ENCODE measurements at places on chromosomes 2 and 18.

DNA sequence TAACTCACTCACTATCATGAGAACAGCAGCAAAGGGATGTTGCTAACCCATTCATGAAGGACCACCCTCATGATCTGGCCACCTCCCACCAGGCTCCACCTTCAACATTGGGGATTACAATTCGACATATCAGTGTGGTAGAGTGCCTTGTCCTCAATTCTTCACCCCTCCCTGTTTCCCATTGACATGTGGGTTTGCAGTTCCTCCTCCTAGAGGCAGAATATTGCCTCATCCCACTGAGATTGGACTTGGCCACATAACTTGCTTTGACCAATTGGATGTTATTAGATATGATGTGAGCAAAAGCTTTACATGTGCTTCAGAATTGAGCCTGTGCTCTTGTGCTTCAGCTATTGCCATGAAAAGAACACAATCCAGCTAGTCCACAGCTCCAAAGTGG, 217.0 kb upstream of the CXCR4 start:
- no peaks in the 10 kb centered on the region for H3K36me3 ChIP-seq
- DNase-seq: no peak
- H3K27ac ChIP-seq: no peak overlapping the region
- H3K4me1 ChIP-seq: no peaks in the 10 kb centered on the region

GRCh38 chr2:3324404-3325281, 53.0 kb downstream of the EIPR1 start:
- H3K27me3 ChIP-seq: no peaks in the 10 kb centered on the region
- no peak overlapping the region for H3K4me3 ChIP-seq
- no peak for DNase-seq
- H3K4me1 ChIP-seq: no peaks in the 10 kb centered on the region
- no peak overlapping the region for H3K27ac ChIP-seq

- no peak for DNase-seq
- no peak overlapping the region for H3K4me3 ChIP-seq
- H3K4me1 ChIP-seq: no peaks in the 10 kb centered on the region
- H3K36me3 ChIP-seq: no peaks in the 10 kb centered on the region
- H3K27ac ChIP-seq: no peak overlapping the region
These were observed 189.1 kb downstream of the FSHR start for GRCh38 chr2:48965204-48965603.

DNA sequence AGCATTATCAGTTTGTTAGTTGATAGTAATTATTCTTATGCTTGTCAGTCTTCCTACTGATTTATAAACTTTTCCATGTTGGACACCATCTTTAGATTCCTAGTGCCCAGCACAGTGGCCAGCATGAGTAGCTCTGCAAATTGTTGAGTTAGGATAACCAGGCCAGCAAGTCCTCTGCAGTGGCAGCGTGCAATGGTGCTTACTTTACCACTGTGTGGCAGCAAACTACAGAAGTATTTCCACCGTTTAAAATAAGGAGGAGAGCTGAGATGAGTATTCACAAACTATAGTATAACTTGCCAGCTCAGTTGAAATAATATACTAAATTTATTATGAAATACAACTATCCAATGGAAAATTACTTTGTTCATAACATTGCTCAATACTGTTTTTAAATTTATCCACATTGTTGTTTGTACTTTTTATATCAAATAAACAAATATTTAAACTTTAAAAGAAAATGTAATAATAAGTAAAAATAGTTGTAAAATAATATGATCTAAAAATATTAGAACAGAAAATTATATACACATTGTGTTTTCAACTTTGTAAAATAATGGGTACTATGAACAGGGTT, 9.3 kb upstream of the THADA start:
- H3K27me3 ChIP-seq: no peaks in the 10 kb centered on the region
- H3K4me1 ChIP-seq: no peaks in the 10 kb centered on the region
- no peaks in the 10 kb centered on the region for H3K36me3 ChIP-seq

DNA sequence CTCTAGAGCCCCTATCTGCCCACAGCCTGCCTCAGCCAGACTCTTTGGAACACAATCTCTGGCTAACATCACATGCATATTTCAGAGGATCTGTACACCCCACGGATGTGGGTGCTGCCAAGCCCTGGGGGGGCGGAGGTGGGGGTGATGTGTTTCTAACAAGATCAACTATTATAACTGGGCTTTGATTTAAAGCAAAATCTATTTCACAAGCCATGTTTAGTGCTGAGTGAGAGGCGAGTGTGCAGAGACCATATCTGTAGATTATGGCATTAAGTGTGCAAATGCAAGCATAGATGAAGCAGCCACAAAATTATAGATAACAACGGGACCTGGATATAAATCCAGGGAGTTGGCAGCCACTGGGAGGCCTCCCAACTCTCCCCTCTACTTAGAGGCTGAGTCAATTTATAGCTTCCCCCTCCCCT, 135.8 kb upstream of the SMAD2 start:
- no peaks in the 10 kb centered on the region for H3K36me3 ChIP-seq
- no peak overlapping the region for H3K27ac ChIP-seq
- H3K4me3 ChIP-seq: no peak overlapping the region

- no peaks in the 10 kb centered on the region for H3K27me3 ChIP-seq
- H3K4me1 ChIP-seq: no peaks in the 10 kb centered on the region
- no peaks in the 10 kb centered on the region for H3K36me3 ChIP-seq
- H3K27ac ChIP-seq: no peak overlapping the region
- DNase-seq: no peak
- no peak overlapping the region for H3K4me3 ChIP-seq
These were observed 30.2 kb downstream of the NYAP2 start for GRCh38 chr2:225429717-225430116.

DNA sequence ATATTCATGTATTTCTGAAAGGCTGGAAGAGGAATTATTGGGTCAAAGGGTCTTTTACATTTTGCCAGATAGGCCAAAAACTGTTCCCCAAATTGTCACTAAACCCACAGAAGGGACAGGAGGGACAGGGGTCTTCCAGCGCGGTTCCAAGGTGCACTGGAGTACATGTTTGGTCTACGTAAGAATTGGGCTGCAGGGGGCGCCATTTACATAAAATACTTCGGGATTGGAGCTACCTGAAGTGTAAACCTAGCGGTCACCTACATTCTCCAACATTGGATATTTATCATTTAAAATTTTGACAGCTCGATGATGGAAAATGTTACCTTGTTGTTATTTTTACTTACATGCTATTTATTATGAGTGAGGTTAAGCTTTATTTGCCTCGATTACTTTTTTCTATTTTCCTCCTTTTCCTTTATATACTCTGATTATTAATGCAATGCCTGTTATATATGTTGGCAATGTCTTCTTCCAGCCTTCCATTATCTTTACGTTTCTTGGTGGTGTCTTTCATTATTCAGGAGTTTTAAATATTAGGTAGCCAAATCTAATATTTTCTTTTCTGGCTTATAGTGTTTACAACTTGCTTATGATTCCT, 43.0 kb upstream of the RAB6C start:
- H3K27ac ChIP-seq: no peak overlapping the region
- no peak for DNase-seq
- H3K4me3 ChIP-seq: no peak overlapping the region
- H3K27me3 ChIP-seq: no peaks in the 10 kb centered on the region
- no peaks in the 10 kb centered on the region for H3K4me1 ChIP-seq
- no peaks in the 10 kb centered on the region for H3K36me3 ChIP-seq

DNA sequence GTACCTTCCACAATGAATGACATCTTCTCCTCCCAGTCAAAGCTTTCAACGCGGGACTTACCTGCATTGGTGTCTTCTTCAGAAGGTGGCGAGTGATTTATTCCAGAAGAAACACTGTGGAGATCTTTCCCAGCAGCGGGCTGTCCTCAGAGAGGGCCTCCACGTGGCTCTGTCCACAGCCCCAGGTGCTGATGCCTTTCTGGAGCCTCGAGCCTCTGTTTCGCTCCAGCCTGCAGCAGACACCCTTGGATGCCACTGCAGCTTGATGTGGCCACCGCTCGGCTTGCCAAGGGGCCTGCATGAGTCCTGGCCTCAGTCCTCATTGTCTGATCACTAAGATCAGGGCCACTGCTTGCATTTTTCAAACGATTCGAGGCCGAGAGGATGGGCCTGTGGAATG, 46.6 kb upstream of the GALR1 start:
- DNase-seq: no peak
- H3K4me3 ChIP-seq: no peak overlapping the region
- peaks cover 11% of the 10 kb centered on the region for H3K4me1 ChIP-seq
- no peak overlapping the region for H3K27ac ChIP-seq
- no peaks in the 10 kb centered on the region for H3K27me3 ChIP-seq
- no peaks in the 10 kb centered on the region for H3K36me3 ChIP-seq

- no peaks in the 10 kb centered on the region for H3K27me3 ChIP-seq
- no peak overlapping the region for H3K27ac ChIP-seq
- DNase-seq: no peak
- H3K4me3 ChIP-seq: no peak overlapping the region
These were observed 100.8 kb downstream of the NOL10 start for GRCh38 chr2:10588931-10589330.

DNA sequence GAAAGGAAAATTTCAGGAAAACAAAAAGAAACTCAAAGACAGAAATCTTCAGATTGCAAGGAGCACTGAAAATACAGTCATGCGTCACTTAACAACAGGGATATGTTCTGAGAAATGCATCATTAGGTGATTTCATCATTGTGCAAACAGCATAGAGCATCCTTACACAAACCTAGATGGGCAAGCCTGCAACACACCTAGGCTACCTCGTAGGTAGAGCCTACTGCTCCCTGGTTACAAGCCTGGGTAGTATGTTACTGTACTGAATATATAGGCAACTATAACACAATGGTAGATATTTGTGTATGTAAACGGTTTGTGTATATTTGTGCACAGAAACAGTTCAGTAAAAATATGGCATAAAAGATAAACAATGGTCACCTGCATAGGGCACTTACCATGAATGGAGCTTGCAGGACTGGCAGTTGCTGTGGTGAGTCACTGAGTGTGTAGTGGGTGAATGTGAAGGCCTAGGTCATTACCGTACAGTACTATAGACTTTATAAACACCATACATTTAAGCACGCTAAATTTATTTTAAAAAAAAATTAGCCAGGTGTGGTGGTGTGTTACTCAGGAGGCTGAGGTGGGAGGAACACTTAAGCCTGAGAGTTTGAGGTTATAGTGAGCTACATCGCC, 33.4 kb downstream of the SFXN5 start:
- no peaks in the 10 kb centered on the region for H3K36me3 ChIP-seq
- no peak overlapping the region for H3K4me3 ChIP-seq
- H3K27me3 ChIP-seq: no peaks in the 10 kb centered on the region

DNA sequence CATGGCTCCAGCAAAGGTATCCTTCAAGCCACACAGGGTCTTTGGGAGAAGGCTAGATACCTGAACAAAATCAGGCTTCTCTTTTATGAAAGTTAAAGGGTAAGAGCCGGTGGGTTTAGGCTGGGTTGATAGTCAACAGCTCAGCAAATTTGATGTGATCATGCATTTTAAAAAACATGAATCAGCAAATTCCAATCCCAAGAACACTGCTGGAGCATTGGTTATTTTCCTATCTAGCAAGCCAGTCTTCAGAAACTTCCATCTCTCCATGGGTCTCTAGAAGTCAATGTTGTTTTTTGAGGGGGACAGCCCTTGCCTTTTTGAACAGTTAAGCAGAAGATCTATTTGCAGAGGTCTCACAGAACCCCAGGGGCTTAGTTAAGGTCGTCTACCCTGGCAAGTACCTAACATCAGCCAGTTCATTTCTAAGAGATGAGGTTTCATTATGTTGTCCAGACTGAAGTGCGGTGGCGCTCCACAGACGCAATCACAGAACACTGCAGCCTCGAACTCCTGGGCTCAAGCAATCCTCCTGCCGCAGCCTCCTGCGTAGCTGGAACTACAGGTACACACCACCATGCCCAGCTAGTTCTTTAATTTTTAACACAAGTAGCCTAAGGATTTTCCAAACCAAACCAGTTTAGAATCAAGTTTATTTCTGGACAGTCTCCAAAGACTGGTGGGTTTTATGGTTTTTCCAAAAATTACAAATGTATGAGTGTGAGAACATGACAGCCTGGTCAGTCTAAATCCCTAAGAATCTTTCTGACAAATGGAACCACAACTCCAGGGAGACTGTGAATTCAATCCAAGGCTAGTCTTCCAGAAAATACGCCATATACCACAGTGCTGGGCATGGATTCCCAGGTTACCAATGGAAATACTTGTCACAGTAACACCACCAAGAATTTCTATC, 4.1 kb upstream of the ZCCHC2 start:
- no peak for DNase-seq
- peaks cover 8% of the 10 kb centered on the region for H3K4me1 ChIP-seq
- H3K27me3 ChIP-seq: no peaks in the 10 kb centered on the region
- no peak overlapping the region for H3K4me3 ChIP-seq
- no peak overlapping the region for H3K27ac ChIP-seq
- no peaks in the 10 kb centered on the region for H3K36me3 ChIP-seq

- DNase-seq: no peak
- H3K4me3 ChIP-seq: no peak overlapping the region
These were observed 120.3 kb upstream of the UXS1 start for GRCh38 chr2:106314444-106314843.

- no peak for DNase-seq
- no peaks in the 10 kb centered on the region for H3K4me1 ChIP-seq
- H3K36me3 ChIP-seq: no peaks in the 10 kb centered on the region
- H3K27ac ChIP-seq: no peak overlapping the region
These were observed 38.9 kb downstream of the ADCY3 start for GRCh38 chr2:24881158-24881557.

- no peaks in the 10 kb centered on the region for H3K4me1 ChIP-seq
- H3K4me3 ChIP-seq: no peak overlapping the region
- H3K36me3 ChIP-seq: no peaks in the 10 kb centered on the region
- no peaks in the 10 kb centered on the region for H3K27me3 ChIP-seq
These were observed 66.3 kb upstream of the GLI2 start for GRCh38 chr2:120669121-120669952.

GRCh38 chr2:32965523-32966171, 18.9 kb downstream of the LTBP1 start:
- no peak overlapping the region for H3K4me3 ChIP-seq
- H3K27ac ChIP-seq: no peak overlapping the region
- H3K27me3 ChIP-seq: no peaks in the 10 kb centered on the region
- H3K36me3 ChIP-seq: no peaks in the 10 kb centered on the region
- no peaks in the 10 kb centered on the region for H3K4me1 ChIP-seq

DNA sequence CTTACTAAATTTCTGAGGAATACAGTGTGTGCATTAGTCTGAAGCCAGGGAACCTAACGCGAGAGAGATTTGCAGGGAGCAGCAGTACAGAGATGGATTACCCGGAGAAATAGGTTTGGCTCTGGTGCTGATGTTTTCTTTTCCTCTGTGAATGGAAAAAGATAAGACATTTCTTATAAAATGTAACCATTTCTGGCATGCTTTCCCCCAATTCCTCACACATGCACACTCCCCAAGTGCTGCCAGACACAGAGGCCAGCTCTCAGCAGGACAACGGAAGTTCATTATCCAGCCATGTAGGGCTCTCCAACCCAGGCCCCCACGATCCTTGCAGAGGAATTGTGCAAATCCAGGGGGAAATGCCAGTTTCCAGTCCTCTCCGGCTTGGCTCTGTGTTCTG, 224.5 kb upstream of the MGAT5 start:
- no peak overlapping the region for H3K27ac ChIP-seq
- H3K36me3 ChIP-seq: no peaks in the 10 kb centered on the region
- no peaks in the 10 kb centered on the region for H3K27me3 ChIP-seq

GRCh38 chr18:54939361-54939917, 19.8 kb downstream of the CCDC68 start:
- no peak overlapping the region for H3K27ac ChIP-seq
- DNase-seq: no peak
- H3K36me3 ChIP-seq: no peaks in the 10 kb centered on the region
- no peaks in the 10 kb centered on the region for H3K4me1 ChIP-seq
